M059J (cell line): ENCODE measurements at places on chromosomes 11 and 22. TPM values are rescaled to one million over a fixed set of nuclear protein-coding genes. Genes with fewer than 3 reads are reported as not detected.

The OR8G5 gene
- not detected in 2 replicates for total RNA-seq

DNA sequence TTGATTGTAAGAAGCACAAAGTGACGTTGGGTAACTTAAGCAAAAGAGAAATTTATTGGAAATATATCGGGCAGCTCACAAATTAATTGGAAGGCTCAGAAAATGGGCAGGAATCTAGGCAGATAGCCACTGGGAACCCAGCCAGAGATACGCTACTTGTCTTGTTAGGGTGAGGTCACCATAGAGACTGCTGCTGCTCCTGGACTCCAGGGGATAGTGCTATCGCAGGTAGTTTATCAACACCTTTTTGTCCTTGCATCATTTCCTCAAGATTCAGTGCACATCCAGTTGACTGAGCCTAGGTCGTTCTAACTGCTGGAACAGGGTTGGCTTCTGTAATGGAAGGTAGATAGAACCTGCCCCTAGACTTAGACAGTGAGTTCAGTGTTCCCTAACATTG lies 19.6 kb downstream of the AMOTL1 start:
- peak; percentile 56 for DNase-seq

GRCh38 chr11:34744511-34744910 lies 123.6 kb downstream of the EHF start:
- no peak for DNase-seq

The DBX1 gene
- not detected in 2 replicates for total RNA-seq

- DNase-seq, result peak; percentile 22
Observed at GRCh38 chr11:135033540-135033939, 621.5 kb upstream of the B3GAT1 start.

GRCh38 chr11:111392552-111392951 lies 13.5 kb upstream of the POU2AF1 start:
- DNase-seq, result no peak

DNA sequence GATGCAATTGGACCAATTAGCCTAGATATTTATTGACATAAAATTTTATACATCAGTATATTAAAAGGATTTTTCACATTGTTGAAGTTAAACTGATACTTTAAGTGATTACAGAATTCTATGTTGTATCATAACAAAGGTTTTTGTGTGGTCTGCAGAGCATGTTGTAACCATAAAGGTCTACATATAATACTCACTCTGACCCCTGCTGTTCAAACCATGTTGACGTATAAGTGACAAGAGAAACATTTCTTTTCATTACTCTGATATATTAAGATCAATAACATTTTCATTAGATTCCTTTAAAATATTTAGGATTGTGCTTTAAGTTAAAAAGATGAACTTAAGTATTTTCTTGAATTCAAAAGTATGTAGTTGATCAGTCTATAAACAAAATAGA lies 63.9 kb downstream of the GAS2 start:
- peak; percentile 18 for DNase-seq

DNA sequence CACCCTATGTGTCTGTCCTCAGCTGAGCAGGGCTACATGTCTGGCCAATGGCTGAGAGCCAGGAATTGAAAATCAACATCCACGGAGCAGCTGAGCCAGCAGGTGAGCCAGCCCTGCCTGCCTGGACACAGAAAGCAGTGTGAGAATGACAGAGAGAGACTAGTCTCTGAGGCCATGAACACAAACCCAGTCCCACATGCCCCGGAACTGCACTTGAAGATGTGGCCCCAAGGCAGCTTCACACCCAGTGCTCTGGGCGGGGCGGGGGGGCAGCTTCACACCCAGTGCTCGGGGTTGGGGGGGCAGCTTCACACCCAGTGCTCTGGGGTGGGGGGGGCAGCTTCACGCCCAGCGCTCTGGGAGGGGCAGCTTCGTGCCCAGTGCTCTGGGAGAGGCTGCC lies 37.6 kb downstream of the TRMU start:
- DNase-seq, result no peak

DNA sequence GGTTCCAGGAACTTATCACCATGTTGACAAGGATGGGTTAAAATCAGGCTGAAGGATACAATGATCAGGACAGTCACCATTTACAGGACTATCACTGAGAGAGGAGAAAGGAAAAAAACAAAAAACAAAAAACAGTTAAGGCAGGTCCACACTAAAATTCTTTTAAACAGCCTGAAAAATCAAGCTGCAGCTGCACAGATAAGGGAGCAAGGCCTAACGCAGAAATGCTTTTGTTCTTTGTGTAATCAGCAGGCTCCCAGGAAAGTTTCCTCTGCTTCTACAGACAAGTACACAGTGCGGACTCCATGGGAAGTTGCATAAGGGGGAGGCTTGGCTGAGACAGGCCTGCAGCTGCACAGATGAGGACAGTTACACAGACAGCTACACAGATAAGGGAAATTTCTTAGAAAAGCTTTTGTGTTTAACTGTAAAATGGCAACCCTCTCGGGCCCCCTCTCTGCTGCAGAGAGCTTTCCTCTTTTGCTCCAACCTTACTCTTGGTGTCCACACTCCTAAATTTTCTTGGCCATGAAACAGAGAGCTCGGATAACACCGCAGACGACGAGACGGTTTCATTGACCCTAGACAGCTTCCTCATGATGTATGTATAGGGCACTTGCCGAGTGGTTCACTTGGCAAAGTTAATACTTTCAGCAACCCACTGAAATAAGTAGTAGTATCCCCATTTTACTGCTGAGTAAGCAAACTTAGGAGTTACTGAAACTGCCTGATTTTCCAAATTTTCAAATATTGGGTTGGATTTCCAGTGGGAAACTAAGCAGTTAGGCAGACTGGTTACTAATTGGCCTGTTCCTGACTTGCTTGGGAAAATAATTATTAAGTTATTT lies 45.5 kb downstream of the PIWIL3 start:
- no peak for DNase-seq

The FDXACB1 gene
- 4.9 and 7.9 TPM in 2 replicates for total RNA-seq

The GRAP2 gene
- total RNA-seq, result 0.15 and 0.22 TPM in 2 replicates

The DMC1 gene
- 0.10 TPM in 1 of 2 replicates, not detected in the other for total RNA-seq

DNA sequence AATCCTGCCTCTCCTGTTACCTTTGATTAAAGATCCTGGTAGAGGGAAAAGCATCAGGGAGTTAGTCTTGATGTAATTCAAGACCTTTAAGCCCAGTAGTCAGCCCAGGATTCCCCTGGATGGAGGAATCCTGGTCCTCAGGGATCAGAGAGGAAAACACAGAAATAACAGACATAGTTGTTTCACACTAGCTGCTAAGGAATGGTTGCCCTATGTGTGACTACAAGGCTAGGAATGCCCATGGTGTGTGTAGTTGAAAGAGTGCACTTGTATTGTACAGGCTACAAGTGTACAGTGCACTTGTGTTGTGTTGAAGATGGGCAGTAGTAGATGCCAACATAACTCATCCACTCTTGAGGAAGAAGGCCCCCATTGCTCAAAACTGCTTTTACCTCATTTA lies 226.8 kb downstream of the AASDHPPT start:
- DNase-seq, result peak; percentile 34

DNA sequence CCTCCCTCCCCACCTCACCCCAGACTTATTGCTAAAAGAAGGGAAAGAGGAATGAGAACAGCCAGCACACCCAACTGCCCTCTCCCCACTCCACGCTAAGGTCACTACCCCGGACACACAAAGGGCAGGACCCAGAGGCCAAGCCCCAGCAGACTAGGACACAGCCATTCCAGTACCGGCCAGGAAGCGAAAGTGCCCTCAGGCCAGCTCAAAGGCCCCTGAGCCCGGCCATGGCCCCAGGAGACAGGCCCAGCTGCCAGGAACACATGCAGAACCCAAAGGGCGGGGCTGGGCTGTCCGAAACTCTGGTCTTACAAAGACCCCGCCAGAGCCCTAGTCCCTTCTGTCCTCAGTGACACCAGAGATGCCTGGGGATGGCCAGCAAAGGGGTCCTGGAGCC lies 5.5 kb downstream of the RCOR2 start:
- DNase-seq, result no peak
